ENCODE measurements at places on chromosomes 7 and 10. TPM values are rescaled to one million over a fixed set of nuclear protein-coding genes. Genes with fewer than 3 reads are reported as not detected.

The HYAL4 gene
- total RNA-seq, result not detected

The SH2B2 gene
- 0.25 TPM for total RNA-seq

GRCh38 chr7:47937065-47937687, 11.1 kb downstream of the PKD1L1 start:
- H3K4me3 ChIP-seq, result no peak overlapping the region
- H3K4me1 ChIP-seq, result peaks cover 22% of the 10 kb centered on the region
- H3K27me3 ChIP-seq, result no peaks in the 10 kb centered on the region
- no peaks in the 10 kb centered on the region for H3K36me3 ChIP-seq
- H3K27ac ChIP-seq, result no peak overlapping the region

DNA sequence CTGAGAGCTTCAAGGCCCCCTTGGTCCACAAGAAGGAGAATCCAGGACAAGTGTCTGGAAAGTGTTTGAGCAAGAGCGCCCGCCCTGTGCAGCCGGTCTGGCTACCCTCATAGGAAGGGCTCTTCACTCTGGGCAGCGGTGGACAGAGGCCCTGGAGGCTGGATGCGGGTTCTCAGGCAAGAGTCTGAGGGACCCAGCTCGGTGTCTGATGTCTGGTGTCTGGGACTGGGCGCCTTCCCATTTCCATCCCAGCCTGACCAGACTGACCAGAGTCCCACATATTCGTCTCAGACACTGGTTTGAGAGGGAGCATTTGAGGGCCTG, 59.8 kb downstream of the HK1 start:
- H3K27me3 ChIP-seq, result no peaks in the 10 kb centered on the region
- no peaks in the 10 kb centered on the region for H3K36me3 ChIP-seq
- H3K4me3 ChIP-seq, result no peak overlapping the region
- no peak overlapping the region for H3K27ac ChIP-seq

DNA sequence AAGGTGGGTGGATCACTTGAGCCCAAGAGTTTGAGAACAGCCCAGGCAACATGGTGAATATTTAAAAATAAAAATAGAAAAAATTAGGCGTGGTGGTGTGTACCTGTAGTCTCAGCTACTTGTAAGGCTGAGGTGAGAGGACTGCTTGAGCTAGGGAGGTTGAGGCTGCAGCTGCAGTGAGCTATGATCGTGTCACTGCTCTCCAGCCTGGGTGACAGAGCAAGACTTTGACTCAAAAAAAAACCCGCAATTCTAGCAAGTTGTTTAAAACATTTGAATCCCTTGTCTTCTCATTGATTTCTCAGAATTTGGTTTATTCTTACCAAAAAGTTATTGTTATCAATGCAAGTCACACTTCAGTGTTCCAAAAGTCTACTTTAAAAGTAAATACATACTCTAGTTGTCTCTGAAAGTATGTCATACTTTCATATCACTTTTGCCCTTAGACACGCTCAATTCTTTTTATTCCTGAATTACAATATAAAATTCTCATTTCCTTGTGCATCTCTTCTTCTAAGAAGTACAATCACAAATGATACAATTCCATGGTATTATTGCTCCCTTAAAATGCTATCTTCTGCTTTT, 6.3 kb downstream of the EPC1 start:
- H3K4me3 ChIP-seq, result no peak overlapping the region
- H3K4me1 ChIP-seq, result peaks cover 13% of the 10 kb centered on the region
- no peaks in the 10 kb centered on the region for H3K27me3 ChIP-seq
- peaks cover 5% of the 10 kb centered on the region for H3K36me3 ChIP-seq
- no peak for DNase-seq

The NUTM2E gene
- total RNA-seq, result not detected

The CALML3 gene
- not detected for total RNA-seq

DNA sequence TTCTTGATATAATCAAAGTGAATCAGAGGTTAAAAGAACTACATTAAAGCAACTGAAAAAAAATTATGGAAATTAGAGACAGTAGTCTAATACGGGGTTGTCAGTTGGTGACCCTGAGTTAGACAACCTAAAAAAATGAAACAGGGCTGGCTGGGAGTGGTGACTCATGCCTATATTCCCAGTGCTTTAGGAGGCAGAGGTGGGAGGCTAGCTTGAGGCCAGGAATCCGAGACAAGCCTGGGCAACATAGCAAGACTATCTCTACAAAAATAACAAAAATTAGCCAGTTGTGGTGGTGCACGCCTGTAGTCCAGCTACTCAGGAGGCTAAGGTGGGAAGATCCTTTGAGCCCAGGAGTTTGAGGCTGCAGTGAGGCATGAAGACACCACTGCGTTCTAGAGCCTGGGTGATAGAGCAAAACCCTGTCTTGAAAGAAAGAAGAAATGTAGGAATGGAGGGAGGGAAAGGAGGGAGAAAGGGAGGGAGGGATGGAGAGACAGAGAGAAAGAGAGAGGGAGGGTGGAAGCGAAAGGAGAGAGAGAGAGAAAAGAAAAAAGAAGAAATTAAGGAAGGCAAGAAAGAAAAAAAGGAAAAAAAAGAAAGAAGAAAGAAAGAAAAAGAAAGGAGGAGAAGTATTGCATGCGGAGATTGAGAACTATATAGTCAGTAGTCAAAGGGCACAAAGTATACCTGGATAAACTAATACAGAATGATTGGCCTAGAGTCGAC, 166.1 kb downstream of the TPST1 start:
- H3K4me3 ChIP-seq, result no peak overlapping the region
- H3K27me3 ChIP-seq, result no peaks in the 10 kb centered on the region
- no peak for DNase-seq
- H3K27ac ChIP-seq, result no peak overlapping the region
- H3K36me3 ChIP-seq, result no peaks in the 10 kb centered on the region
- no peaks in the 10 kb centered on the region for H3K4me1 ChIP-seq

Data from endothelial cell of umbilical vein (primary cell).